Activated T-helper 1 cell treated with anti-CD3 and anti-CD28 coated beads, Interleukin-2, amount 50 U/mL, for 16 hours (primary cell): ENCODE measurements at places on chromosomes 16 and 17.

DNA sequence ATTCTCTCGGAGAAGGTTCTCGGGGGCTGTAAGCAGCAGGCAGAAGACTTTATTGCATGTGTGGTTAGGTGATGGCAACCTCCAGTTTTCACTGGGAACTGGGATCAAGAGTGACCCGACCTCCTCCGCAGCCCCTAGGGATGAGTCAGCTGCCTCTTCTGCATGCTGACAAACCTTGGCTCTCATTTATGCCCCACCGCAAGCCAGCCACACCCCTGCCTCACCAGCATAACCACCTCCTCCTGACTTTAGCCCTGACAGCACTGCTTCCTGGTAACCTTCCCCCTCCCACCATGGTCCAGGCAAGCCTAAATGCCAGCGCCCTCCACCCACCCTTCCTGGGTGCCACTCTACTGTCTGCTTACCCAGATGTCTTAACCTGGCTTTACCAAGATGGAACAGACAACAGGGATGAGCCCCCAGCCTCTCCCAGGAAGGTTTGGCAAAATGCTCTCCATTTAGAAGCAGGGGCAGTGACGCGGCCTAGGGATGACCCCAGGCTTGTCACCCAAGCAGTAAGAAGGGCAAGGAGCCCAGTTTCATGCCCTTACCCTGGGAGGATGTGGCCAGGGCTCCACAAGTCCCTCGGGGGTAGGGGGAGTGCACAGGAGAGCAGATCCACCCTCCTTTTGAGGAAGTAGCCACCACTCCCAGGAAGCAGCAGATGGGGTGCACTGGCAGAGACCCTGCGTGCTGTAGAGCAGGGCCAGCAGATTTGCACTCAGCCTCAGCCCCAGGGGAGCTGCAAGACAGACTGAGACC is 73.5 kb downstream of the GOSR1 start:
- no peak for DNase-seq

- no peak for DNase-seq
Observed at GRCh38 chr17:78977997-78978973, 1.4 kb downstream of the LGALS3BP start.

- no peak for DNase-seq
Observed at GRCh38 chr17:57544834-57545463, 200.2 kb downstream of the CCDC182 start.

- no peak for DNase-seq
Observed at GRCh38 chr16:54750249-54750648, 180.4 kb upstream of the IRX5 start.

- no peak for DNase-seq
Observed at GRCh38 chr17:71302721-71303549, 817.9 kb upstream of the SOX9 start.

GRCh38 chr17:42325026-42325425 is 36.7 kb downstream of the STAT5A start:
- no peak for DNase-seq

GRCh38 chr17:79089720-79090442 is 15.3 kb downstream of the ENGASE start:
- no peak for DNase-seq

DNA sequence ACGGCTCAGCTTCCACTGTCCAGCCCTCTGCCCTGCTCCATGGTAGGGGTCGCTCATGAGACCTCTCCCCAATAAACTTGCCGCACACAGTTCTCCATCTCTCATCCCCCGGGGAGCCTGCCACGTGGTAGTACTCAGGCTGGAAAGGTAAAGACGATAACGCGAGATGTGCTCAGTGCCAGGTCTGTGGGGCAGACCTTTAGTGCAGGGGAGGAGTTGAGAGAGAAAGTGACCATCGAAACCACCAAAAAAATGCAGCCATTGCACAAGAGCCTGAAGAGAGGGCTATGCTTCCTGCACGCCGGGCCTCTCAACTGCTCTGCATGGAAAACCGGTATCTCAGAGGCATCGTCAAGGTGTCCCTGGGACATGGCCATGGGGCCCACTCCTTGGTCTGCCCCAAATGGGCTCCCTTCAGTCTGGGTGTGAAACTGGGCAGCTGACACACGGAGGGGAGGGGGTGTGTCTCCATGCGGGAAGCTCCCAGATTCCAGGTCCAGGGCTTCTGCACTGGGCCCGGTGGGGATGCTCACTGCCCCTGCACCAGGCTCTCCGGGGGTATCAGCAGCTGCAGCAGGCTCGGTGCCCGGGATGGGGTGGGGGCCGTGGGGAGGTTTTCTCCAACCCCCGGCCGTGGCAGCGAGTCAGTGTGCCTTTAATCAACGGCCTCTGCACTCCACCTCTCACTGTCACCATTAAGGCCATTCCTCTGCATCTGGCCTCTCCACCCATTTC is 4.7 kb upstream of the AANAT start:
- no peak for DNase-seq

DNA sequence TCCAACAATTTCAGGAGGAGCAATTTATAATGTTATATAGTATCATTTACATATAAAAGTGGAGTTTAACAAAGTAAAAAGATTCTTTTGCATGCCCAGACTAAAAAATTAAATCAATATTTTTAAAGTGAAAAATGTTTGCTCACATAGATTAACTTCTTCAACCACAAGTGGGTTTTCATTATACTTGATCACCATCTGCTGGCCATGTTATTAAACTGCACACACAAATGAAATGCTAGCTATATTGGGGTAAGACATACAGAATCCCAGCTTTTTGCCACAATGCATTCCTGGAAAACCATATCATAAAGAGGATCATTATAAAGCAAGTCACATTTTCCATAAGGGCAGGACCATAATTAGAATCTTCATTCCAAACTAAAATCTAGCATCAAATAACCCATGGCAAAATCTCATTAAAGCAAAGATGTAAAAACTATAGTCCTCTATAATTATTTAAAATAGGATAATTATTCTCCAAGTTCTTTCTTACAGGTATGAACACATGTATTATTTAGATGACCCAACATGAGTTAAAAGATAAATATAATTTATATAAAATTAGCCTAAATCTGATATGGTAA is 26.3 kb downstream of the CEP112 start:
- DNase-seq, result no peak

- DNase-seq, result no peak
Observed at GRCh38 chr17:21263376-21263775, 10.2 kb upstream of the NATD1 start.

- no peak for DNase-seq
Observed at GRCh38 chr16:1537138-1537577, 3.7 kb downstream of the TMEM204 start.

DNA sequence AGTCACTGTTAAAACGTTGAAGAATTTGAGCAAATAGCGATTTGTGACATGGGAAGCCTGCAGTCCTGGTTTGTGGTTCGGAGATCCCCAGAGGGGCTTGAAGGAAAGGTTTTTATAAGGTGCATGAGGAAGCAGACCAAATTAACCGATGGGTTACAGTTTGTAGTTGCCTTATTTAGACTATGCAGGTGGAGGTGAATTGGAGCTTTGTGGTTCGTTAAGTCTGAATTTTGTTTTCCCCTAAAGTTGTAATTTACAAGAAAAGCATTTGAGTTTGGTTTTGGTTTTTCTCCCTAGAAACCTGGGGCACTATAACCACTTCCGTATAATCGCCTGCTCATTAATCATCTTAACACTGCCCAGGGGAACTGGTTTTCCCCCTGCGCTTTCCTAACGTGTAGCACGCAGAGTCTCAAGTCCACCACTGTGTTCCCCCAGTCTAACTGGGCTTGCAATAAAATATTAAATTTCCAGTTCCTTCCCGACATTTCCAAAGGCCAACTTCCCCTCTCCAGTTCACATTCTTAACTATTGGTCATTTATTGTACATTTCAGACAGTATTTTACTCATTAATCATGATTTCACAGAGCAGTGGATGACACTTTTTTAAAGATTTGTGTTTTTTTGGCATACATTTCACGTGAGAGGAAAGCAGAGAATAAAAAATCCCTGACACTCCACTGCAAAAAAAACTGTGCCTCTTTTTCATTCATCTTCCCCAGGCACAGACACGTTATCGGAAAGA is 932 bp downstream of the ZNF267 start:
- no peak for DNase-seq

GRCh38 chr17:77385750-77386501 is 245.2 kb downstream of the SEC14L1 start:
- DNase-seq, result no peak

- no peak for DNase-seq
Observed at GRCh38 chr17:14732211-14732610, 431.3 kb downstream of the HS3ST3B1 start.

- no peak for DNase-seq
Observed at GRCh38 chr16:23651943-23652468, 10.7 kb downstream of the DCTN5 start.

DNA sequence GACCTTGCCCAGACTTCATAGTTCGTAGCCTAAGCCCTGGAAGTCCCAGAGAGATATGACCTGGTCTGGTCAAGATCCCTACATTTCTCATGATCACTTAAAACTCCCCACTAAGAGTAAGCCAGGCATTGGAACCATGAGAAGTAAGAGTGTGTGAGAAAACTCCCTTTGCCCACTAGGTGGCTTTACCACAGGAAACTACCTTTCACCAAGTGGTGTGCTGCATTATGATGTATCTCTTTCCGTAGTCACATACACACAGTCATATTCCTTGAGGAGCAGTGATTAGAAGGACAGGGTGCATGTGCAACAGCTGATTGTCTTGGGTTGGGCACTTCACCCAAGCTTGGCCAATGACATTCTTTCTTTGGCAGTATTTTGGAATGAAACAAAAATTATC is 639.3 kb downstream of the KCNJ2 start:
- DNase-seq, result no peak

GRCh38 chr17:21215935-21216334 is 2.0 kb upstream of the TMEM11 start:
- DNase-seq, result no peak

GRCh38 chr16:11896486-11897176 is 19.1 kb downstream of the GSPT1 start:
- no peak for DNase-seq

- DNase-seq, result no peak
Observed at GRCh38 chr17:50375858-50376538, 3.0 kb downstream of the EME1 start.

GRCh38 chr17:66537502-66537901 is 235.1 kb downstream of the PRKCA start:
- DNase-seq, result no peak

DNA sequence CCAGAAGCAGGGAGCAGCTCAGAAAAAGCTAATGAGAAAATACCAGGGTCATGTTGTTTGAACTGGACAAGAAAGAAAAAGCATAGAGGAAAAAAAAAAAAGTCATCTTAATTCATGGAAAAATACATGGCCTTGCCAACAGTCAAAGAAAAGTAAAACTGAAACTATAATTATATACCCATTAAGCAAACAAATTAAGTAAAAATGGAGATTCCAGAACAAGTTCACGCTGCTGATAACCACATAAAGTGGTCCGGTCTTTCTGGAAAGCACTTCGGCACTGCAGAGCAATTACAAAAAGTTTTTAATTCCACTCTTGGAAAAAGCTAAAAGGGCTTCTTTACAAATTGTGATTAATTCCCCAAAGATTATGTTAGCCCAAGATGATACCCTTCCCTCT is 12.4 kb upstream of the P2RX5 start:
- no peak for DNase-seq

GRCh38 chr17:42275527-42276358 is 448 bp downstream of the STAT5B start:
- DNase-seq, result no peak

GRCh38 chr16:17518441-17518840 is 47.7 kb upstream of the XYLT1 start:
- DNase-seq, result no peak

GRCh38 chr16:85853547-85854545 is 45.1 kb upstream of the IRF8 start:
- no peak for DNase-seq

GRCh38 chr16:57955572-57956188 is 15.2 kb downstream of the CNGB1 start:
- no peak for DNase-seq

DNA sequence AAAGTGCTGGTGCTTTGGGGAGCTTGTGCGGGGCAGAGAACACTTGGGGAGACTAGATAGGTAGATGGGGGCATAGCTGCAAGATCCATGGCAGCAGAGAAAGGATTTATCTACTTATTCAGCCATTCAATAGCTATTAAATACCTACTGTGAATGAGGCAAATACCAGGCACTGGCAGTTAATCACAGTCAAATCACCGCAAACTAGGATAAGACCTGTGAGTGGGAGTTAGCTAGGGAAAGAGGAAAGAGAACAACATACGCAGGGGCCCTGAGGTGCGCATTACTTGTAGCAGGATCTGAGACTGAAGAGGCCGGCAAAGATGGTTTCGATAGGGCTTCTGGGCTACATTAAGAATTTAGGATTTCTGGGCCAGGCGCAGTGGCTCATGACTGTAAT is 3.8 kb upstream of the ALKBH5 start:
- DNase-seq, result no peak

- DNase-seq, result no peak
Observed at GRCh38 chr17:71632328-71632727, 488.5 kb upstream of the SOX9 start.

- no peak for DNase-seq
Observed at GRCh38 chr16:69424935-69425784, 741 bp downstream of the CYB5B start.
